ENCODE measurements at places on chromosomes 1 and 21.

GRCh38 chr1:33709174-33709782, 154.6 kb upstream of the HMGB4 start:
- DNase-seq, result no peak

GRCh38 chr1:150622303-150622975, 7.0 kb downstream of the ENSA start:
- DNase-seq, result no peak

- no peak for DNase-seq
Observed at GRCh38 chr1:193588311-193589082, 402.1 kb upstream of the B3GALT2 start.

DNA sequence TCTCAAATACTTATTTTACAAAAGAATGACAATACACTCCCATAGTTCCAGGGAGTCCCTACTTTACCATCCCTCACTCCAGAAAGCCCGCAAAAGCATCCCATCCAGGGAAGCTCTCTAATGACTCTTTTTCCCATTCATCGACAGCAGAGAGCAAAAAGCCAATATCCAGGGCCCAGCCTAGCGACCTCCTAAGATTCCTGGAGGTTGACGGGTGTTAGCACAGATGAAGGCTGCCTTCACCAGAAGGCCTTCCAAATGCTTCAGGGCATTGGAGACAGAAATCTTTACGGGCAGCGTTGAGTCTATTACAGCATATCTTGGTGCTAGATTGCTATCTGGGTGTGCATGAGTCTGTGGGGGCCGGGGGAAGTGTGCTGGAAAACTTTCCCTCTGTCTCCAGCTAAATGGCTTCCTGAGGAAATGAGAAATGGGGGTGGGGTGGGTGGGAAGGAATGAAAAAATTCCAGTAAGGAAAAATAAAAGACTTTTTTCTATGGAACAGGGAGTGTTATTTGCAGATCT, 136.6 kb downstream of the PROX1 start:
- no peak for DNase-seq

DNA sequence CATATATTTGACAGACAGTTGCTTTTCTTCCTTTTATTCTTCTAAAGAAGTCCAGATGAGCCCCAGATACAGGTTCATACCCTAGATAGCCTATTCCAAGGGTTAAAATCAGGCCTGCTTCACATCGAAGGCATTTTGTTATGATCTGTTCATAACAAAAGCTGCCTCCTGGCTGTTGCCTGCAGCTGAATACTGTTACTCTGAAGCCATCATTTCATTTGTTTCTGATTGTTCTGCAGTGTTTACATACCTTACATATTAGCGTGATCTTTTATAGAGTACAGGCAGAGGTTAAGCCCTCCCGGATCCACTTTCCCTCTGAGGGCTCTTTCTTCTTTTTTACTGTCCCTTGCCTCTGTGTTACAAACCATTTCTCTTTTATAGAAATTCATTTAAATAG, 219.0 kb upstream of the HOOK1 start:
- DNase-seq, result no peak

DNA sequence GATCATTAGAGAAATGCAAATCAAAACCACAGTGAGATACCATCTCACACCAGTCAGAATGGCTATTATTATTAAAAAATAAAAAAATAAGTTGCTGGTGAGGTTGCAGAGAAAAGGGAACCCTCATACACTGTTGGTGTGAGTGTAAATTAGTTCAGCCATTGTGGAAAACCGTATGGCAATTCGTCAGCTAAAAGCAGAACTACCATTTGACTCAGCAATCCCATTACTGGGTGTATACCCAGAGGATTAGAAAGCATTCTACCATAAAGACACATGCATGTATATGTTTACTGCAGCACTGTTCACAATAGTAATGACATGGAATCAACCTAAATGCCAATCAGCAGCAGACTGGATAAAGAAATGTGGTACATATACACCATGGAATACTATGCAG, 42.2 kb downstream of the GIPC2 start:
- peak; percentile 13 for DNase-seq

GRCh38 chr1:17199267-17200044, 5.5 kb upstream of the PADI1 start:
- DNase-seq, result no peak

DNA sequence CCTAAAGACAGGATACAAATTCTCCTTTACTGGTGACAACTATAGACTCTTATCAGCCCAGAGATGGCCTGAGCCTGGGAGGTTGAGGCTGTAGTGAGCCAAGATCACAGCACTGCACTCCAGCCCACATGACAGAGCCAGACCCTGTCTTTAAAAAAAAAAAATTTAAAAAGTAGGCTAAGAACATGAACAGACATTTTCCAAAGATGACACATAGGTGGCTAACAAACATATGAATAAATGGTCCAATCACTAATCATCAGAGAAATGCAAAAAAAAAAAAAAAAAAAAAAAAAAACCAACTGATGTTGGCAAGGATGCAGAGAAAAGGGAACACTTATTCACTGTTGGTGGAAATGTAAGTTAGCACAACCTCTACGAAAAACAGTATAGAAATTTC, 65.0 kb downstream of the TOR3A start:
- DNase-seq, result no peak

DNA sequence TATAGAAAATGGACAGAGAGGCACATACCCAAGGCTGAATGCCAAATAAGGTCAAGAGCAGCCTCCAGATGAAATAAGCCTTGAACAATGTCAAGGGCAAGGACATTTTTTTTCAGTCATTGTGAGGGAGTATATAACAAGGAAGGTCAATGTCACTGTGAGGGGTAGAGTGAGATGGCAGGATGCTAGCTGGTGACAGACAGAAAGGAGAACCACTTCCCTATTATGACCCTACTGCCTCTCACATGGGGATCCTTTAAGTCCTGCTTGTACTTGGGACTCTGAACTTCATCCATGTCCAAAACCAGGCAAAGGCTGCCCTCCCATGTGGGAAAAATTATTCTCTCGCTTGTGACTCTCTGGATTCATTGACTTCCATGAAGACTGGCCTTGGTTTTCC, 119.5 kb upstream of the COA6 start:
- DNase-seq, result peak; percentile 9

DNA sequence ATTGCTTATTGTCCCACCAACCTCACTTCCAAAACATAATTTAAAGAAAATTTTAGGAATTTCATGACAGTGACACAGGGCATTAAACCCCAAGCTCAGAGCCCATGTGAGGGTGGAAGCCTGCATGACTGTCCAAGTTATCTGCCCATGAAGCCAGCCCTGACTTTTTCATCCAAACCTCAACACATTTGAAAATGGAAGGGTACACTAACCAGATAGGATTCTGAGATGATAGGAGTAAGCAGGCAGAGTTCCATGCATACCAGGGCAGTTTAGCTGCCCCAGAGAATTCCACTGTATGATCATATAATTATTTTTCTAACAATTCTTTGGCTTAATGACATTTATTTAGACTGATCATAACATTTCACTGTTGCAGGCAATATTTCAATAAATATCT, 986.0 kb downstream of the TTLL7 start:
- DNase-seq, result no peak

- DNase-seq, result no peak
Observed at GRCh38 chr1:97780884-97781283, 139.9 kb downstream of the DPYD start.

- no peak for DNase-seq
Observed at GRCh38 chr1:180080439-180080838, 74.2 kb upstream of the QSOX1 start.

DNA sequence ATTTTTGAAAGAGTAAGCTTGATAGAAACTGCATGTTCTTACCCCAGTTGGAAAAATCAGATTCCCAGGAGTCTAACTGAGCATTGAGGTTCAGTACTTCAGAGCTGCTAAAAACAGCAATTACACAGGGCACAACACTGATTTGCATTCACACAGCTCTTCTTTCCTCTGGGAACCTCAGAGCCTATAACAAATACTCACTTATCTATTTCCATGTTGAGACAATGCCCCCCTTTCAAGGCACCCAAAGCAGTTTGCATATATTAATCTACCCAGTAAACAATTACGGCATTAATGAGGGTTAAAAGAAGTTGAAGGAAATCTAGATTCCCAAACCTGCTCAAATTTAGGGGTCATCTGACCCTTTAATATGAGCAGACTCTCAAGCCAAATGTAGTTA, 126.9 kb upstream of the SLC35F3 start:
- no peak for DNase-seq

GRCh38 chr1:7366955-7367665, 404.0 kb upstream of the VAMP3 start:
- DNase-seq, result no peak

DNA sequence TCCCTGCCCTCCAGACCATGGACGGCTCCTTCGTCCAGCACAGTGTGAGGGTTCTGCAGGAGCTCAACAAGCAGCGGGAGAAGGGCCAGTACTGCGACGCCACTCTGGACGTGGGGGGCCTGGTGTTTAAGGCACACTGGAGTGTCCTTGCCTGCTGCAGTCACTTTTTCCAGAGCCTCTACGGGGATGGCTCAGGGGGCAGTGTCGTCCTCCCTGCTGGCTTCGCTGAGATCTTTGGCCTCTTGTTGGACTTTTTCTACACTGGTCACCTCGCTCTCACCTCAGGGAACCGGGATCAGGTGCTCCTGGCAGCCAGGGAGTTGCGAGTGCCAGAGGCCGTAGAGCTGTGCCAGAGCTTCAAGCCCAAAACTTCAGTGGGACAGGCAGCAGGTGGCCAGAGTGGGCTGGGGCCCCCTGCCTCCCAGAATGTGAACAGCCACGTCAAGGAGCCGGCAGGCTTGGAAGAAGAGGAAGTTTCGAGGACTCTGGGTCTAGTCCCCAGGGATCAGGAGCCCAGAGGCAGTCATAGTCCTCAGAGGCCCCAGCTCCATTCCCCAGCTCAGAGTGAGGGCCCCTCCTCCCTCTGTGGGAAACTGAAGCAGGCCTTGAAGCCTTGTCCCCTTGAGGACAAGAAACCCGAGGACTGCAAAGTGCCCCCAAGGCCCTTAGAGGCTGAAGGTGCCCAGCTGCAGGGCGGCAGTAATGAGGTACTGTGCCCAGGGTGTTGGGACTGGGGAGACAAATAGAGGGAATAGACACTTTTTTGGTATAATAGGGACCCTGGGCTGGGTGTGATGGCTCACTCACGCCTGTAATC, 1.0 kb downstream of the ZBTB48 start:
- peak; percentile 73 for DNase-seq

- DNase-seq, result no peak
Observed at GRCh38 chr1:225697428-225697827, 44.5 kb upstream of the ENAH start.

DNA sequence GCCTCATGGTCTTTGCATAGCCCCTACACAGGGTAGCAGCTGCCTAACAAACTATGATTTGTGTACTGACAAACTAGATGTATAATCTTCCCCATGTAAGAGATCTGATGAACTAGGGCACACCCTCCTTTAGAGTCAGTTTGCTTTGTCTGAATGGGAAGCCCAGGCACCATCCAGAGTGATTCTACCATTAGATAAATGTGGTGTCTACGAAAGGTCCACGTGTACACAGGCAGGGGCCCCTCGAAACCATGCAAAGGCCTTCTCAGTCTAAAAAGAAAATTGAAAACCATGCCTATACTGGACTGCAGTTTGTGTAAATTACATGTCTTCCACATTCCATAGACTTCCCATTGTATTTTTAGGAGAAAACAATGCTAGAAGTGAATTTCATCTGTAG, 18.7 kb downstream of the HHIPL2 start:
- DNase-seq, result no peak

DNA sequence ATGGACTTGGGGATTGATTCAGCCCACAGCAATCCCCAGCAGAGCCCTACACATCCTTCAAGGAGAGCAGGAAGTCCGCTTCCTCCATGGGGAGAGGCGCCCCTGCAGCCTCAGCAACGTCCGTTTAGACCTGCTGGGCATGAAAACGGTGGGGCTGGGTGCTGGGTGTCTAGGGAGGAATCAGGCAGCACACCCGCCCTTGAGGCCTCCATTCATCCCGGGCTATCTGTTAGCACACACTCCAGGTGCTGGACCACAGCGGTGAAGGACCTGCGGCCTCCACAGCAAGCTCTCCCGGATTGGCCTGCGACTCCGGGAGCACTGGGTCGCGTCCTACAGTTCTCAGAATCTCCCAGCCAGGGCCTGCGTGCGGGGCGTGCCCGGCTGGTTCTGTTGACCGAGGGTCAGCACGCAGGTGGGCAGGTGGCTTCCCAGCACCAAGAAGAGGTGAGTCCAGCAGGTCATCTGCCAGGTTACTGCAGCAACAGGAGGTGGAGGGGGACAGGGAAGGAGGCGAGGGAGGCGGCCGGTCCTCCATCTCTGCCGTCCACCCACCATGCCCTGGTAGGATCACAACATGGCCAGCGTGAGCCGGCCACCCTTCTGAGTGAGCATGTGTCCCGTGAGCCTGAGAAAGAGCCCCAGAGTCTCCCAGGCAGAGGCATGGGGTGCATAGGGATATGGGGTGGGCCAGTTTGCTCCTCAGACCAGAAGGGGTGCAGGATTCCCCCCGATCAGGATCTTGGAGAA, 96.6 kb downstream of the RIPK4 start:
- no peak for DNase-seq

Data from KBM-7 (cell line).